HS-5 (cell line): ENCODE measurements at places on chromosomes 5 and 9.
A peak's percentile ranks its signal among the peaks of the same experiment; 100 is the strongest.

- no peak for DNase-seq
These were observed 135.8 kb downstream of the KDM4C start for GRCh38 chr9:6893350-6894131.

GRCh38 chr5:73030531-73030930 is 74.7 kb downstream of the FCHO2 start:
- no peak for DNase-seq

DNA sequence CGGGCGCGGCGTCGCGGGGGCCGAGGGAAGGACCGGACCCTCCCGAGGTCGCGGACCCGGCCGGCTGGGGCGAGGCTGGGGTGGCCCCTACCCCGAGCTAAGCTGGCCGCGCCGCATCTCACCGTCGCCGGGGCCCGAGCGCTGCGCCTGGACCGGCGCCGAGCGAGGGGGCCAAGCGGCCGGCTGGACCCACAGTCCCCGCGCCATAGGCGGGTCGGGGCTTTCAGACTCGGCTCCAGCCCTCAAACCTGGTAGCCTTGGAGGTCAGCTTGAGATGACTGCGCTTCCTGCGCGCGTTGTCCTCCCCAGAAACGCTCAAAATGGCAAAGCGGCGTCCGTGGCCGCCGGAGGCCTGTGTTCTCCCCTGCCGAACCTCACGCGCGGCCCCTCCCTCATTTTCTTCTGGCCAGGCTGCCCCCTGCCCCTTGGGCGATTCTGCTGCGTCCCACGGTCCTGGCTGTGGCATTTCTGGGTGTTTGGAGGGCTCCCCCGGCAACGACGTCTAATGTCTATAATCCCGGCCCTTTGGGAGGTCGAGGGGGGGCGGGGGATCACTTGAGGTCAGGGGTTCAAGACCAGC is 8.7 kb upstream of the GRIN1 start:
- no peak for DNase-seq

DNA sequence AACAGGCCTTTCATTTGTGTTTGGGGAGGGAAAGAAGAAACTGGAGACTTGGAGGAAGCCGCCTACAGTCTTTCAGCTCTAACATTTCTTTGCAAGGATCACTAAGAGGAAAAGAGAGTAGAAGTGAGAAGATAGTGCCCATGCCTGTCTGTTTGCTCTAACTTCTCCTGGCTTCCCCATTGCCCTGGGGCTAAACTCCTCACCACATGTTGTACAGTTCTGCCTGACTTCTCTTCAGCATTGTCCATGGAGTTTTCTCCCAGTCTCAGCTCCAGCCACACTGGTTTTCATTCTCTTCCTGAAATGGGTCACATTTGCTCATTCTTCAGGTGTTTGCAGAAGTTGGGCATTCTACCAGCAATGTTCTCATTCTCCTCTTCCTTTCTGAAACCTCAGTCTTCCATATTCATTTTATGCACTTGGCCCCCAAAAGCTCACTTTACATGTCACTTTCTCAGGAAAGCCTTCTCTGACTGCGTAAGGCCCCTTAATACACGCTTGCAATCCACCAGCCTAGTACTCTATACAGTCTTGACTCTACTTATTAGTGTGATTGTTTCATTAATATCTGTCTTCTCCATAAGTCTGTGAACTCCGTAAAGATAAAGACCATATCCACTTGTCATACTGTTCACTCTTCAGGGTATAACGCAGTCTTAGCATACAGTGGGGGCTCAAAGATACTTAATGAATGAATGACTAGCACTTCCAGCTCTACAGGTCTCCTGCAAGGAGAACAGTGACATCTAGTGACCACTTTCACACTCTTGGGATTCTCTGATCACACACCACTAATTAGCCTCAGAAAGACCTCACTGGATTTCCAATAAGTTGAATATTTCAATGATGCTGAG is 40.2 kb upstream of the TRIM32 start:
- peak; percentile 14 for DNase-seq

- DNase-seq: no peak
These were observed 22.0 kb downstream of the SREK1IP1 start for GRCh38 chr5:64746446-64746845.

GRCh38 chr5:87245451-87245850 is 22.2 kb upstream of the RASA1 start:
- DNase-seq: no peak

DNA sequence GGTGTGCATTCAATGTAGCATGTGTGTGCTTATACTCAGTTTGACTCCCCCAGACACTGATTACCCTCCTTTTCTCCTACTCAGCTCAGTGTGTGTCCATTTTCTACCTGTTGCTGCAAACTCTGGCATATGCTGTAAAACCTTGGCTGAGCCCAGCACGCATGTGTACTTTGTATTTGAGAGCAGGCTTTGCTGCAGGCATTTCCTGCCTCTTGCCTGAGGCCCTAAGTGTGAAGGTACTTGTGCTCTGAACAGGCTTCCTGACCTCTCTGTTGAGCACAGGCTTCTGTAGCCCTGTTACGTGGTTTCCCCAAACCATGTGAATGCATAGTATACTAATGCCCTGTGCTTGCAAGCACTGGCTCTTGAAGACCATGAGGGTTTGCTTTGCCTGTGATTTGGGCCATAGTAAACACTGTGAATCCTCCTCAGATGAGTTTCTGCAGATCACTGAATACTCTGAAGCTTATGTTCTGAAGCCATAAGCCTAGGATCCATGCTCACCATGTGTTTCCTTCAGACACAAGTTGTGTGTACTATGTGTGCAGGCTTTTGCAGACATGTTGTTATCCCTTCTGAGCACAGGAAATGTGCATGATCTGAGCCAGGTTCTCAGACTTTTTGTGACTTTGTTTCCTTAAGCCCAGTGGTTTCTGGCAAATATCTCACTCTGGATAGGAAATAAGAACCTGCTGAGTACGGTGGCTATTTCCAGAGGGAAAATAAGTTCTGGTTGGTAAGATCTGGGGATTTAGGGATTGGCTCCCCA is 124.9 kb upstream of the RUSC2 start:
- no peak for DNase-seq

DNA sequence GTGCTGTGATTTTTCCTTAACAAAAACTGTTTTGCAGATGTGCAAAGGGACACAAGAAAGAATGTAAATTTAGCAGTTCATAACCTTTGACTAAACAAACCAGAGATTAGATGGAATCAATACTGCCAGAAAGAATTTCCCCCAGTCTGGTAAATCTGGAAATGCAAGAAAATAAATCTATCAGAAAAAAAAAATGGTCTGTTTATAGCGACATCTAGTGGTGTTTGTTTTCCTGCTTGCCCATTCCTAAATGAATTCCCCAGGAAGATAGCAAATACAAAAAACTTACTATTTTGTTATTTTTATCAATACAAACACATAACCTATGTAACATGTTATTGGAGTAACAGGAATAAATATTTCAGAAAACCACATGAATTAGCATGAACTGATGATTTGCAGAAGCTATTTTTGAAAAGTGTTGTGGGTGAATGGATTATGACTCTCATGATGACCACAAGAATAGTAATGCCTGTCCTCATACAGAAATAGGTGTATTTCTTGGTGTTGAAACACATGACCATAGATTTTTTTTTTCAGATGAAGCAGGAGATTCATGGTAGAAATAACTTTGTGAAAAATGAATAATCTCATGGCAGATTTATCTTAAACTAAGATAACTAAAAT is 1703.8 kb downstream of the MAT2B start:
- DNase-seq: peak; percentile 30

DNA sequence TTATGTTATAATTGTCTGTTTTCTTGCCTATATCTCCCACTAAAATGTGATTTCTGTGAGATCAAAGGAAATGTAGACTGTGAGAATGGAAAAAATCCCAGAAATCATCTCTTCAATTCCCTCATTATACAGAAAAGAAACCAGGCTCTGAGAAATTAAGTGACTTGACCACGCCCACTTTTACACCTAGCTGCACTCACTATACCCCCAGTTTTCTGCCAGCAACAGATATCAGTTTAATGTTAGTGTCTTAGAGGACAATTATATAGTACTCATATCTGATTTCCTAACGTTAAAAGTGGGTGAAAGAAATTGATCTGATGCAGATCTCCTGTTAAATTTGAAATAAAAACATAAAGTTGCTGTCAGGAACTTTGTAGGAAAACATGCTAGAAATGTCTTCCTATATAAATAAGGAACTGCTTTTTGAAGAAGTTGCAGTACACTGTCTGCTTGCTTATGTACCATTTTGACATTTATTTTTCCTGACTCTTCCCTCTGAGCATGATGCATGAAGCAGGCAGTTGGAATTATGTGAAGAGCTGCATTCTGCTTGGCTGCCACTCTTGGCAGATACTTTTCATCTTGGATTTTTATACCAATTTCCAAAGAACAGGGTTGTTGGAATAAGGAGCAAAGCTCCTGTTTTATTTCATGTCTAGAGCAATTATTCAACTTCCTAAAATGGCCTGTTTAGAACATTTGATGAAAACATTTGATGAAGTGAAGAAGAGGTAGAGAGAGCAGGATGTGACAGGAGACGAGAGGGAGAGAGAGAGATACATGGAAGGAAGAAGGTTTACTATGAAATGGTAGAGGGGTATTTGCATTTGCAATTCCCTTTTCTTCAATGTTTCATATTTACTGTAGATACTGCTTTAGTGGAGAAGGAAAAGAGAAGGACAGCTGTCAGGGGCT is 57.3 kb upstream of the RICTOR start:
- no peak for DNase-seq

DNA sequence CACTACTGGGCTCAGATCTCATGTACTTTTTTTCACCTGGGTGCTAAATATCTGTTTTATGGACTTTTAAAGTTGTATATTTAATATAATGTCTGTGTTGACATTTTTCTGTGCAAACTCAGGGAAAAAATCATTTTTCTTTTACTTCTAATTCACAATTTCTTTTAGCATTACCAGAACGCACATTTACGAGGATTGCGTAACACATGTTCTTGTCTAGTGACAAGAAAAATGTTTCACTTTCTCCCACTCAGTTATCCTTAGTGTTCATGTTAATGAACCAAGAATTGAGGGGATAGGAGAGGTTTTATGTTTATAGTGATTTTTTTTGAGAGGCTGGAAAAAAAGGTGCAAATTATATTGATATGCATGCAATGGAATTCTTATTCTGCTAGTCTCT is 86.3 kb upstream of the PJA2 start:
- no peak for DNase-seq

GRCh38 chr9:97924386-97924785 is 2.1 kb upstream of the TRMO start:
- no peak for DNase-seq

- DNase-seq: no peak
These were observed 10.8 kb upstream of the TTC39B start for GRCh38 chr9:15317836-15318235.

DNA sequence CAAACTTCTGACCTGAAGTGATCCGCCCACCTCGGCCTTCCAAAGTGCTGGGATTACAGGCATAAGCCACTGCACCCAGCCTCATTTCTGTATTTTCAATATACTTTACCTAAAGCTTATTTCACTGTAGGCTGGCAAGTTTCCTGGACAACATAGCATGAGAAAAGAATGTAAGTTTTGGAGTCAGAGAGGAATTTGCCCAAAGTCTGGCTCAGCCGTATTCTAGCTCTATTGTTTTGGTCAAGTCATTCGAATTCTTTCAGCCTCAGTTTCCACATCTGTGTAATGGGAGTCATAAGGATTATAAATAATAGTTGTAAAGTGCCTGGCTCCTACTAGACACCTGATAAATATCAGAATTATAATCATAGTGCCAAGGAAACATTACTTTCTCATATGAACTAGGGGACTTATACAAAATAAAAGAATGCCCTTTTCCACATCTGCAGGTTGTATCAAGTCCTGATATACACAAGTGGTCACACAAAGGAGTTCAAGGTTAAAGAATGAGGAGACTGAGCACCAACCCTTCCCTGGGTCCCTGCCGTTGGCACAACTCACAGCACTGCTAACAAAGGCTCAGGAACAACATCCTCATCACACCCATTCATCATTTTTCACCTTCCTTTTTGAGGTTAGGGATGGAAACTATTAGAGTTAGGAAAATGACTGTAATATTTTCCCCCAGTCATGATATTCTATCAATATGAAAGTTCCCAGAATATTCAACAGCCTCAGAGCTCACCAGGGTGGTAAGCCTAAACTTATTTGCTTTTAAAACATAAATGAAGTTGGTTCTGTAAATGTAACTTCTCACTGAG is 34.6 kb upstream of the RAI14 start:
- no peak for DNase-seq

DNA sequence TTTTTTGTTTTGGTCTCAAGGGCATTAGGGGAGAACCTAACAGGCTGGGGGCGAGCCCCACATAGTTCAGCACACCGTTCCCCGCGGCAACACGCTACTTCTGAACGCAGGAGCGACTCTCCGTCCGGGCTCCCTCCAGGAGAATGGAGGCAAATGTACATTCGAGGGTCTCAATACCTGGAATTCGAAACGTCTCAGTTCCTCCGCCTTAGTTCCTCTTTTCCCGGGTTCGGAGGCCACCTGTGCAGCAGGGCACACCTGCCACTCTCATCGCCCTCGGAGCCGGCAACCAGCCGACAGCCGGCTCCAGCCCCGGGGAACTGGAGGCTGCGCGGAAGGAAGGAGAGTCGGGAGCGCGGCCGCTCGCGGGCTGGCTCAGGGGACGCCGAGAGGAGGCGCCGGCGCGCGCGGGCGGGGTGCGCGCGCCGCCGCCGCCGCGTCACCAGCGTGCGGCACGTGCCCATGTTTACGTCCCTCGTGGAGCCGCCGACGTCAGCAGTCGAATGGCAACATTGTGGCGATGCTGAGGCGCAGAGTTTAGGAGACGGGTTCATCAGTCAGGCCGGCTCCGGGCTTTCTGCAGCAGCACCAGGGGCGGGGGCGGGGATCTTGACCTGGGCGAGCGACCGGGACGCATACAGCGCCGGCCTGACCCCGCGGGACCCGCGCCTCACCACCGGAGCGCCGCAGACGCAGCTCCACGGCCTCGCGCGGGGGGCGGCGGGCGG is at the start of gene JMY:
TSS of gene JMY (plus strand) at position 498 of the 728 bp plus-strand sequence. CDS start 520 bp downstream, outside the sequence.
- no peak for DNase-seq

GRCh38 chr5:147509710-147510651 is at the start of gene DPYSL3:
Gene DPYSL3, minus strand, starts transcription at chr5:147510068. Its CDS starts 210 bp downstream, at chr5:147509858.
- DNase-seq: peak; percentile 53

- DNase-seq: no peak
These were observed 18.6 kb downstream of the SLC36A2 start for GRCh38 chr5:151328734-151329133.

GRCh38 chr5:16784088-16784487 is 152.0 kb downstream of the MYO10 start:
- no peak for DNase-seq

DNA sequence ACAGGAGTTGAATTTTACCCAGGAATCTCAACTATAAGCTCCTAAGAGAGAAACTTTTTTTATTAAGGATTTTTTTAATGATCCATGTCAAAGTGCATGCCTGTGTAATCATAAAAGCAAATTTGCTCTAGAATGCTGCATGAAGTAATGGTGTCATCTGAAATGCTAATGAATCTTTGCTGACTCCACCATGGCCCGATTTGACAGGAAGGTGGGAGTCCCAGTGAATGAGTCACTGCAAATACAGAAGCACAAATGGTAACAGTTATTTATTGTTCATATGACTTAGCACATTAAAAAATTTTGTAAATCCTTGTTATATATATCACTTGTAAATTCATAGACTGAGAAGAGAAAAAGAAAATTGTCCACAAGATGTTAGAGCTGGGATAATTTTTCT is 341.3 kb downstream of the RASEF start:
- no peak for DNase-seq

GRCh38 chr5:1877103-1878049 is 5.3 kb downstream of the IRX4 start:
- DNase-seq: no peak

- DNase-seq: no peak
These were observed 167.2 kb downstream of the CTNND2 start for GRCh38 chr5:11737010-11737409.

- peak; percentile 94 for DNase-seq
These were observed 178.5 kb downstream of the C9orf152 start for GRCh38 chr9:110029429-110029955.

- no peak for DNase-seq
These were observed 600.7 kb upstream of the SGCD start for GRCh38 chr5:155726267-155726666.
